T-helper 1 cell (primary cell): ENCODE measurements at places on chromosomes 4 and X.

GRCh38 chr4:187157380-187157958, 433.8 kb upstream of the FAT1 start:
- no peak for DNase-seq

- DNase-seq = no peak
These were observed 49.2 kb upstream of the TLR2 start for GRCh38 chr4:153634738-153635353.

- no peak for DNase-seq
These were observed 77.4 kb upstream of the BMPR1B start for GRCh38 chr4:94680176-94680862.

- no peak for DNase-seq
These were observed 50.2 kb upstream of the GRIA2 start for GRCh38 chr4:157170321-157170720.

DNA sequence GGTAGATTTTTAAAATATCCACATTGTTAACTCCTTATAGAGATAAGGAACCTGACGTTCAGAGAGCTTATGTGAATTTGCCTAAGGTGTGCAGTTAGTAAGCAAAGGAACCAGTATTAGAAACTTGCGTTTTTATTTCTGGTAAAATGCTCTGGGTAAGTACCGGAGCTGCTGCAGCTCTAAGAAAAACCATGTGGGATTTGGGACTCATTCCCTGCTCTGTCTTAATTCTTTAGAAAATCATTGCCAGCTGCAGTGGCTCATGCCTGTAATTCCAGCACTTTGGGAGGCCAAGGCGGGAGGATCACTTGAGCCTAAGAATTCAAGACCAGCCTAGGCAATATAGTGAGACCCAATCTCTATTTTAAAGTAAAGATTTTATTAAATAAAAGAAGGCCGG, 5.8 kb downstream of the CCKAR start:
- no peak for DNase-seq

- no peak for DNase-seq
These were observed 51.7 kb downstream of the TMEM154 start for GRCh38 chr4:152628128-152628527.

- DNase-seq = no peak
These were observed 48.9 kb downstream of the CHIC2 start for GRCh38 chr4:54015423-54016030.

GRCh38 chr4:108291137-108291536, 122.4 kb upstream of the LEF1 start:
- no peak for DNase-seq

DNA sequence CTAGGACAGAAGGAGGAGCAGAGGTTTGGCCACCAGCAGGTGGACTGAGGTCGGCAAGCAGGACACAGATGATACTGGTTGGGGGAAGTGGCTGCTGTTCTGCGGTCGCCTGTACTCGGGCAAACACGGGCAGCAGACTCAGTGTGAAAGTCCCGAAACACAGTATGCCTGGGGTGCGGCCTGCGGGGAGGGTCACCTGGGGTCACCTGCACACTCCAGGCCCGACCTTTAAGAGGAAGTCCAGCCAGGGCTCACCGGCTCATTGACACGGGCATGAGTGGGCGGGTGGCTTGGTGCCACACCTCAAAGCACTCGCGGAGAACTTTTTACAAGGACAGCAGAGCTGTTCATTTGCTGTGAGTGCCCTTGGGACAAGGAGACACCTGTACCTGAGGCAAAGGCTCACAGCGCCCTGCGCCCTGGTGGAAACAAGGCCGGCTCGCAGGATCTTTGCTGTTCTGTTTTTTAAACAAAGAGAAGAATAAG, 71.5 kb upstream of the MXD4 start:
- no peak for DNase-seq

GRCh38 chr4:164761746-164762275, 7.9 kb downstream of the SMIM31 start:
- DNase-seq = no peak

DNA sequence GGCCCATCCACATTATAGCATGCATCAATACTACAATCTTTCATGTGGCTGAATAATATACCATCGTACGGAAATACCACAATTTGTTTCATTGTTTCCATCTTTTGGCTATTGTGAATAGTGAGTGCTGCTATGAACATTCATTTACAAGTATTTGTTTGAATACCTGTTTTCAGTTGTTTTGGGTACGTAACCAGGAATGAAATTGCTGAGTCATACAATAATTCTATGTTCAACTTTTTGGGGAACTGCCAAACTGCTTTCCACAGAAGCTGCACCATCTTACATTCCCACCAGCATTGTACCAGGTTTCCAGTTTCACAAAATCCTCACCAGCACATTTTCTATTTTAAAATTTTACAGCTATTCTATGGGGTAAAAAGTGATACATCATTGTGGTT, 28.5 kb upstream of the MANBA start:
- DNase-seq = no peak

GRCh38 chr4:25320773-25321172, 8.2 kb downstream of the ZCCHC4 start:
- no peak for DNase-seq

- DNase-seq = no peak
These were observed 16.5 kb downstream of the SNX25 start for GRCh38 chr4:185225940-185226339.

DNA sequence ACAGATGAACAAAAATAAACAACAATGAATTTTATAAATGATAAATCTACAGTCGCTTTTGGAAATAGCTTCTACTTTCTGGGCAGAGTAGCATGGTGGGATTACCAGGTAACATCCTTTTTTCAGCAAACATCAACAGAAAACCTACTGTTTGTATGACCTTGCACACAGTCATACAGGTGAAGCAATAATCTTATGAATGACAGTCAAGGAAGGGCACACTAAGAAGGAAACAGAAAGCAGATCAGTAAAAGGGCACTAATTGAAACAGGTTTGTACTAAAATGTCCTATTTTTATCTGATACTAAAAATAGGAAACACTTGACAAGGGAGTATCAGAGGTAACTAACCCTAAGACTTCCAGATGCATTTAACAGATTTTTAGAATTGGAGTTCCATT, 108.9 kb downstream of the DLG3 start:
- no peak for DNase-seq

DNA sequence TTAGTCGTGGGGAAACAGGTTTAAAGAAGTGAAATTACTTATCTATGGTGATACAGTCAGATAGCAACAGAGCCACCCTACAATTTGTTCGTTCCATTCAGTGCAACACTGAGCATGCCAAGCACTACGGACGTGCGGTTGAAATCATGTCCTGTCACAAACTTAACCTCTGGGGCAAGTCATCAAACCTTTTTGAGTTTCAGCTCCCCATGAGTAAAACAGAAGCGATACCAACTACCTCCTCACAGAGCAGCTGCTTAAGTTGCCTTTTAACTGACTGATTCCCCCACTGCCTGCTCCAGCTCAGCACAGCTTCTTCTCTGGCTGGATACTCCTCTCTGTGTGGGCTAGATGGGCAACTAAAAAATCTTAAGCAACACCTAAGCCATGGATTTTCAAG, 36.0 kb downstream of the LHFPL1 start:
- DNase-seq = no peak

GRCh38 chr4:105061136-105061696, 85.5 kb upstream of the TET2 start:
- no peak for DNase-seq

- no peak for DNase-seq
These were observed 208.6 kb downstream of the VEGFC start for GRCh38 chr4:176584031-176584606.

- no peak for DNase-seq
These were observed 25.9 kb upstream of the LNX1 start for GRCh38 chr4:53617101-53617680.

DNA sequence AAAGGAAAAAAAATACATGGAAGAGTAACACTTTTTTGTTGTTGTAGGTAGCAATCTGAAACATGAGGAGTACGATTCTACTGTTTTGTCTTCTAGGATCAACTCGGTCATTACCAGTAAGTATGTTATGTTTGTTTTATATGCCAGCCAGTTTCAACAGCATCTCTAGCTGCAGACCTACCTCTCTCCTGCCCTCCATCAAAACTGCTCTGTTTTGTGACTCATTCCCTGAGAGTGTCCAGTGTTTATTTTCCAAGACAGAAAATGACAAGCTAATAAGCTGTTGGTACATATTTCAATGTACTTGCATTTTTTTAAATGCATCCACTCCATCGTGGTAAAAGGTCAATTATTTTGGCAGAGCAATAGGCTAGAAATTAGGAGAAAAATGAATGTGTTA, 347 bp downstream of the AMTN start:
- DNase-seq = no peak

GRCh38 chr4:154005171-154005520, 216.3 kb upstream of the SFRP2 start:
- DNase-seq = no peak

DNA sequence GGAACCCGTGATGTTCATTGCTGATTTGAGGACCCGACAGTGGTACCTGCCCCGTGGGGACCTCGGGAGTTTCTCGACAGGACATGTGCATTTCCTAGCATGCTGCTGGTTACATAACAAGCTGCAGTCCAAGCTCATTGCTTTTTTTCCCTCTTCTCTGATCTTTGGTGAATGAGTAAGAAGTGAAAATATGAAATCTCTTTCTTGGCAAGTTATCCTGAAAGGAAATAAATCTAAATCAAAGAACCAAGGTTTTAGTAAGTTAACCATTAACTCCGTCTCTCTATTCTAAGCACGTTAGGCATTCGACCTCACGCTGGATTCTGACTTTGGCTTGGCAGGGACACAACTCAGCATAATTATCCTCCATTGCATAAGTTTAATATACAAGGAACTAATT, 86.6 kb downstream of the STK32B start:
- DNase-seq = no peak

DNA sequence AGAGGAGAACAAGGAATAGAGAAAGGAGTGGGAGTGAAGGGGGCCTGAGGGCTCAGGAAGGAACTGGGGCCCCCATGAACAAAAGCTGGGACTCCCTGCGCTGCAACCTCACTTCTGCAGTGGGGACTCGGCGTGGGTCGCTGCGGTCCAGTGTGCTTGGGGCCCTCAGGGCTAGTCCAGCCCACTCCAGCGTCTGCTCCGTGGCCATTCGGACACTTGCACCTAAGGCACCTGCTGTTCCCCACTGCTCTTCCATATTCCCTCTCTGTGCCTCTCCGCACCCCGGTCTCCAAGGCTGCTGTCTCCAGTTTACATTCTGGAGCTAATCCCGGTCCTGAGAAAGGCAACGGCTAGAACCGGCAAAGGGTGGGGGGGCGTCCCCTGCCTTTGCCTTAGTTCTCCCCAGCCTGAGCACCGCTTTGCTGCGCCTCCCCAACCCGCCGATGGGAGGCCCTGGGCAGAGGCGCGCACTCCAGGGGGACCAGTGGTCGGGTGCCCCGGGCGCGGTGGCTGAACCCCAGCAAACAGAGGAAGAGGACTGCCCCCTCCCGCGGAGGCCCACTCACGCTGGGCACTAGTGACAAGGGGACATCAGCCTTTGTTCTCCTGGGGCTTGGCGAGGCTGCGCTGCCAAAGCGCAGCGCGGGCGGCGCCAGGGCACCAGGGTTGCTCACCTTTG, 327.7 kb upstream of the F9 start:
- DNase-seq = no peak

GRCh38 chr4:148800940-148801339, 358.7 kb upstream of the NR3C2 start:
- DNase-seq = no peak

GRCh38 chr4:142567199-142567598, 278.9 kb downstream of the INPP4B start:
- DNase-seq = peak; percentile 56

DNA sequence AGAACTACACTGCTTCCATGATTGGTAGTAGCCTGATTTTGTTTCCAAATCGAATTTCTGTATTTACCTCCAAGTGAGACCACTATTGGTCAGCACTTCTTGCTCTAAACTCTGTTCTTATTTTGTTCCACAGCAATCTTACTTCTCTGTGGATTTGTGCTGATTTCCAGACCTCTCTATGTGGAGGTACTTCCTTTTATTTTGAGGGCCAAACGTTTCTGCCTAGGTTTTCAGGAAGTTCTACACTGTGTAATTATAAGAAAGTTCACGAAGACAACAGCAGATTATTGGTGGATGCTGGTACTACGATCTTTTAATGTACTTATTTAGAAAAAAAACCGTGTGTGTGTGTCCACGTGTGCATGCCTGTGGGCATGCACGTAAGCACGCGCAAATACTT, 46.7 kb downstream of the DTHD1 start:
- no peak for DNase-seq

DNA sequence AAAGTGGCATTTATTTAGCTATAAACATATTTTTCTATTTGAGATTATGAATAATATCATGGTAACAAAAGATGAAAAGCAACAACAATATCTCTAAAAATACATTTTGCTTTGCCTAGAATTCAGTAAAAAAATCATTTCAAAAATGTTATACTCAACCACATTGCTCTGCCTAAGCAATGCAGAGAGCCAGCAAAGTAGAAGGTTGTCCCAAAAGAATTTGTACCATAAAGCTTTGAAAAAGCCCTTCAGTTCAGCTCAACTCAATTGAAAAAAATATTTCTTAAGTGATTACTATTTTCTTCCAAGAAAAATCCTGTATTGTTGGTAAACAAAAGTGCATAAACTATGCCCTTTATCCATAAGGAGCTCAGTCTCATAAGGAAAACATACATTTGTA, 301.2 kb upstream of the ARSJ start:
- no peak for DNase-seq

- DNase-seq = no peak
These were observed 171.5 kb upstream of the VEGFC start for GRCh38 chr4:176964116-176964691.

- no peak for DNase-seq
These were observed 56.1 kb downstream of the OTOP1 start for GRCh38 chr4:4170596-4171150.

- no peak for DNase-seq
These were observed 457.9 kb downstream of the KCNIP4 start for GRCh38 chr4:21490682-21491081.

DNA sequence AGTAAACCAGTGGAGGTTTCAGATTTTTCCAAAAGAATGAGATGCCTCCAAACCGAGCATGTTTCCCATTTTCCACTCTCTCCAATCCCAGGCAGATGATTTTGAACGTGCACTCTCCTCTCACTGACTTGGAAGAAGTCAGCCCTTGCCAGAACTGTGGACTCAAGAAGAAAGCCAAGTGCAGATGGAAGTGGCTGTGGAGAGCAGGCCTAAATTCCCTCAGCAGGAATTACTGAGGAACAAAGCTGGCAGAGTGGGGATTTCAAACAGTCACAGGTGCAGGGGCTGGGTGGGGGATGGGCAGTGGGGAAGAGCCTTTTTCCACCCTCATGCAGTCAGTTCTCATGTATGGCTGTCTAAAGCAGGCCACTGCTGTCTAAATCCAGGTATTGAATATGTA, 83.5 kb upstream of the PLAC1 start:
- DNase-seq = no peak

DNA sequence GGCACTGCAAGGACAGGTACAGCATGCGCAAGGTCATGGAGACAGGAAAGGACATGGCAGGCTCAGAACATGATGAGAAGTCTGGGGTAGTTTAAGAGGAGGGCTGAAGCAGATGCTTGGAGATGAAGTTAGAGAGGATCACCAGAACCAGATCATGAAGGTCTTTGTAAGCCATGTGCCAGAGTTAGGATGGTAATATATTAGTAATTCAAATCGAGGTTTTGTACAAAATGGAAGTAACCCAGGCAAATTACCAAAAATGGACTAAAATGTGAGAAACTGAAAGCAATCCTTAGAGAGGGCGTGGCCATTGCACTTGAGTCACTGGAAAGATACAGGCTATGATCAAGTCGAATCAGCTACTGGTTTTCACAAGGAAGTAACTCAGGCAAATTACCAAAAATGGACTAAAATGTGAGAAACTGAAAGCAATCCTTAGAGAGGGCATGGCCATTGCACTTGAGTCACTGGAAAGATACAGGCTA, 13.5 kb downstream of the RXFP1 start:
- DNase-seq = no peak

GRCh38 chr4:26083987-26084386, 170.0 kb downstream of the SMIM20 start:
- no peak for DNase-seq
